ENCODE measurements at places on chromosomes 7 and 10. TPM values are rescaled to one million over a fixed set of nuclear protein-coding genes. Genes with fewer than 3 reads are reported as not detected.

GRCh38 chr7:158740657-158741293, 36.2 kb upstream of the NCAPG2 start:
- DNase-seq = peak; percentile 84

Gene TRPV5
- not detected for total RNA-seq

- DNase-seq = no peak
These were observed 16.4 kb upstream of the NODAL start for GRCh38 chr10:70457759-70458305.

DNA sequence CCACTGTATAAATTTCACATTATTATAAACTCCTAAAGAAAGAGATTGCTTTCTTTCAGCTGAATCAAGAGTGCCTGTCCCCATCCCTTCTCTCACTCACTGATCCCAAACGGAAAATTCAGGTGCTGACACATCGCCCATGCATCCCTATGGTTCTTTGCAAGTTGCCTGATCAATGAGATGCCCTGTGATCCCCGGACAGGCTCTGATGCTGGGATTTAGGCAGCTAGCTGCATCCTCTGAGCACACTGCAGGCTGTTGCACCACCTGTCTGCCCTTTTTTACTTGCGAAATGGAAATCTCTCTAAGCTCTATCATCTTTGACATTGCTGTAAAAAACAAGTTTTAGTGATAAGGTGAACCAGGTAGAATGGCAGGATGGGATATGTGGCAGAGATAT, 456.5 kb downstream of the GATA3 start:
- DNase-seq = no peak

GRCh38 chr10:126580873-126581647, 89.4 kb downstream of the C10orf90 start:
- DNase-seq = no peak

GRCh38 chr7:108293149-108293612, 163.0 kb upstream of the LAMB4 start:
- DNase-seq = no peak

- DNase-seq = no peak
These were observed 511.6 kb downstream of the CALN1 start for GRCh38 chr7:71900556-71900955.

GRCh38 chr7:133941496-133941895, 185.6 kb upstream of the LRGUK start:
- peak; percentile 78 for DNase-seq

GRCh38 chr7:142496545-142496991, 238.7 kb upstream of the PRSS58 start:
- DNase-seq = peak; percentile 51

Gene AASS
- 6.3 TPM for total RNA-seq

Measured in GM23248 (cell line).